ENCODE measurements at places on chromosomes 12 and 14.

DNA sequence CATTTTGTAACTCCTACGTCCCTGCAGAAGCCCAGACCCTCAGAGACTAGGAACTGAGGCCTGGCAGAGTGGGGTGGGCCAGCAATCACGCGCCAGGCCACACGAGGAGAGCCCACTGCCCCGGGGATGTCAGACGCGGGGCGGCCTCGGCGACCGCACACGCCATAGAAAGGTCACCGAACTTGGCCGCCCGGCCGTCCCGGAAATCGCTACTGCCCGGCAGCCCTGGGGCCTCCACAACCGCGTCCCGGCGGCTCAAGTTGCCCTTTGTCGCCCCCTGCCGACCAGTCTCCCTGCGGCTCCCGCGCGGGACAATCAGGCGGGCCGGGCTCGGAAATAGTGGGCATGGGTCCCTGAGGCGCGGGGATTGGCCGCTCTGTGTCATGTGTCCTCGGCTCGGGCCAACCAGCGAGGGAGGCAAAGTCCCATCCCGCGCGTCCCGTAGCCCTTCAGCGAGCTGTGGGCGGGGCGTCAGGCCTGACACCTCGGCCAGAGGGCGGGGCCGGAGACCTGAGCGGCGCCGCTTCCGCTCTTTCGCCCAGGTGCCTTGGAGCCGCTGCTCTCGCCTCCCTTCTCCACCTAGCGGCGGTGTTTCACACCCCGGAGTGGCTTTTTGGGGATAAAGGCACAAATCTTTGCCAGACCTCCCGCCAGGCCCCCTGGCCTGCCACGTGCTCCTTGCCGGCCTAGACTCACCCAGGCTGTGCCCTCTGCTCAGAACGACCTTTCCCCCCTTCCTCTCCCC is 33.4 kb upstream of the DEGS2 start:
- DNase-seq: peak; percentile 99

DNA sequence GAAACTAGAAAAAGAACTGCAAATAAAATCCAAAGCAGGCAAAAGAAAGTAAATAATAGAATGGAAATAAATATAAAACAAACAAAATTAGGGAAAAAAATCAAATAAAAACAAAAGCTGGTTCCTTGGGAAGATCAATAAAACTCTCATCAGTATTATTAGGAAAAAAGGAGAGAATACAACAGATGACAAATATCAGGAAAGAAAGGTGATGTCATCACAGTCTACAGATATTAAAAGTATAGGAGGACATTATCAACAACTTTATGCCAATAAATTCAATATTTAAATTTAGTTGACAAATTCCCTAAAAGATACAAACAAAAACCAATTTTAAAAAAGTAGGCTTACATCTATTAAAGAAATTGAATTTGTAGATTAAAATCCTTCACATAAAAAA is 107.4 kb upstream of the FOXN3 start:
- no peak for DNase-seq

DNA sequence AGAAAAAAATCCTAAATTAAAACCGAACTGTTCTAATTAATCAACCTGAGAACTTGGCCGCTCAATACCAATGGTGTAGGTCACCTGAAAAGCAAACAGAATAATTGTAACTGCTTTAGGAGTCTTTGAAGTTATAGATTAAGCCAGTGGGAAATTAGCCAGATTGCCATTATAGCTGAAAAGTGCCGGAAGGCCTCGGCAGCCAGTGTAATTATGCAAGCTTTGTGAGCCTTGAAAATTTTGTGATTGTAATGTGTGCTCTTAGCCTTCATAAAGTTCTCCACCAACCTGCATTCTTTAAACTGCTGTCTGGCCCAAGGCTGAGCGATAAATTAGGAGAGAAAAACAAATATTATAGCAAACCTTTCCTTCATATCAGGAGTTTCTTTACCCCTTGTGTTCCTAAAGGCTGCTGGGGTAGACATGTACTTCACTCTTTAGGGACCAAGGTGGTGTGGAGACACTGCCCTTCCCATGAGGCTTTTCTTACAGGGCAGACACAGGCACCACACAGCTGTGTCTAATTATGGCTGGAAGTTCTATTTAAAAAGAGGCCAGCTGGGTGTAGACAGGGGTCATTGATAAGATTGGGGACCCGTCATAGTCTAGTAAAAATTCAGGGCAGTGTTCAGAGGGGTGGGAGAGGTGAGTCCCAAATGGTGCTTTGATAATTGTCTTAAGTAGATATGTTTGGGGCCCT is 991.2 kb downstream of the FLRT2 start:
- no peak for DNase-seq

DNA sequence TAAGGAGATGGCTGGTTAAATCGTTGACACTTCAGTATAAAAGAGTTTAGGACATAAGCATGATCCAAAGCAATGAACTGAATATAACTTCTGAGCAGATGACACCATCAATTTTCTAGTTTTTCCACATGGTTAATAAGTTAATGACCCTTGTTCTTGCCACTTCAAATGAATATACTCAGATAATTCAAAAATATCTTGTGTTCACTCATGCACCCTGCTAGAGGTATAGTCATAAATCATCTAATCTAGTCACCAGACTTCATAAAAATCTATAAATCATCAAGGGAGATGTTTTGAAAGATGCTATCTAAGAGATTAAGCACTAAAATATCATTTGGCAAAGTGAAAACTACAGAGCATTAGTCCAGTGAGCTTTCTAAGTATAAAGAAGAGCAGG is 131.9 kb downstream of the MDGA2 start:
- DNase-seq: no peak

DNA sequence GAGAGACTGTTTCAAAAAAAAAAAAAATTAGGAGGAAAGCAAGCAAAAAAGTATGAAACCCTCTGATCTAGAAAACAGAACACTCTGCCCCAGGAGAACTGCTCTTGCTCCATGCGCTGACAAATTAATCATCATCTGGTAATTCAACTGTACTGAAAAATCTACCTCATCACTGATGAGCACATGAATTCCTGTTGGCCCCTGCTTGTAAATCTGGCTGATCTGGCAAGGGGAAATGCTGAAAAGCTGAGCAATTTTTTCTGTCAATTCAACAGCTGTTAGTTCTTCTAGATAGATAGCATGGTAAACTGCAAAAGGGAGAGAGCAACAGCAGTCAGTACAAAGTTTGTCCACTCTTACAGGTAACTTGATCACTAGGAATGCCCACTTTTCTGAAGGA is 15.2 kb upstream of the CSRNP2 start:
- DNase-seq: no peak

GRCh38 chr12:26732005-26732908 is 100.7 kb downstream of the ITPR2 start:
- no peak for DNase-seq

DNA sequence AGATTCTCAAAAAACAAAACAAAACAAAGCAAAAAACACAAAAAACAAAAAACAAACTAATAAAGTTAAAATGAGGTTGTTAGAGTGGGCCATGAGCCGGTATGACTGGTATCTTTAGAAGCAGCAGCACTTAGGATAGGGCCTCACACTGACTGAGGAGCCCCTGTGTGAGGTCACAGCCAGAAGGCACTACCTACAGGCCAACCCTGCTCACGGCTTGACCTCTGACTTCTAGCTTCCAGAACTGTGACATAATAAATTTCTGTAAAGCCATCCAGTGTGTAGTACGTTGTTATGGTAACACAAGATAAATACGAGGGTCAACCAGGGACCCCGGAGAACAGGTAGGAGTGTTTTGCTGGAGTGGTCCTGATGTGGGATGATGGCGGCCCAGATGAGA is 629.6 kb downstream of the VRK1 start:
- DNase-seq: no peak

- DNase-seq: no peak
These were observed 178.5 kb upstream of the ATF7IP start for GRCh38 chr12:14187002-14187401.

GRCh38 chr12:122732611-122733010 is 2.0 kb upstream of the HCAR1 start:
- no peak for DNase-seq

DNA sequence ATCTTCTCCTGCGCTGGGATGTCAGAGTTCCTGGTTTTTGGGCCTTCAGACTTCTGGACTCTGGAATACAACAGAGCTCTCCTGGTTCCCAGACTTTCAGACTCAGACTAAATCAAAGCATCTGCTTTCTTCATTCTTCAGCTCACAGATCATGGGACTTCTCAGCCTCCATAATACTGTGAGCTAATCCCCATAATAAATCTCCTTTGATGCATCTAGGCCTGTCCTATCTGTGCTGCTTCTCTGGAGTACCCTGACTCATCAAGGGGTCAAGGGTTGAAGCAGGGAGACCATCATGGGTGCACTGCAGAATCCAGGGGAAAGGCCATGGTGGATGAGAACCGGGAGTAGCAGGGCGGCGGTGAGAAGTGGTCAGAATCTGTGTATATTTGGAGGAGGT is 1094.1 kb upstream of the TMEM132C start:
- peak; percentile 57 for DNase-seq

- DNase-seq: peak; percentile 88
These were observed 441.2 kb downstream of the BTG1 start for GRCh38 chr12:91704446-91704845.

DNA sequence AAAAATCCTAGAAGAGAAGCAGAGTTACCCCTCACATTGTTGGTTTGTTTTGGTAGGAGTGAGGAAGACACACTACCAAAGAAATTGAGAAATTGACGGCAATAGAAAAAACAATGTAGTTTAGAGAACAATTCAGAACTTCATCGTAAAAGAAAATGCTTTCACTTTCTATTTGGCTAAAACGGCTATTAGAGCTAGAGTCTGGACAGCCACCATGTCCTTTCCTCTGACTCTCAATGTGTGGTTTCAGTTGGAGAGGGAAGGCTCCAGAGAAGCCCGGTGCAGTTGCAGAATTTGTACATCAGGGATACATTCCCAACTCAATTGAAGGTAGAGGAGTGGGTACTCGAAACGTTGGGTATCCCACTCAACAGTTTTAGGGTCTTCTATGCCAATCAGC is 535.3 kb downstream of the GALC start:
- DNase-seq: no peak

DNA sequence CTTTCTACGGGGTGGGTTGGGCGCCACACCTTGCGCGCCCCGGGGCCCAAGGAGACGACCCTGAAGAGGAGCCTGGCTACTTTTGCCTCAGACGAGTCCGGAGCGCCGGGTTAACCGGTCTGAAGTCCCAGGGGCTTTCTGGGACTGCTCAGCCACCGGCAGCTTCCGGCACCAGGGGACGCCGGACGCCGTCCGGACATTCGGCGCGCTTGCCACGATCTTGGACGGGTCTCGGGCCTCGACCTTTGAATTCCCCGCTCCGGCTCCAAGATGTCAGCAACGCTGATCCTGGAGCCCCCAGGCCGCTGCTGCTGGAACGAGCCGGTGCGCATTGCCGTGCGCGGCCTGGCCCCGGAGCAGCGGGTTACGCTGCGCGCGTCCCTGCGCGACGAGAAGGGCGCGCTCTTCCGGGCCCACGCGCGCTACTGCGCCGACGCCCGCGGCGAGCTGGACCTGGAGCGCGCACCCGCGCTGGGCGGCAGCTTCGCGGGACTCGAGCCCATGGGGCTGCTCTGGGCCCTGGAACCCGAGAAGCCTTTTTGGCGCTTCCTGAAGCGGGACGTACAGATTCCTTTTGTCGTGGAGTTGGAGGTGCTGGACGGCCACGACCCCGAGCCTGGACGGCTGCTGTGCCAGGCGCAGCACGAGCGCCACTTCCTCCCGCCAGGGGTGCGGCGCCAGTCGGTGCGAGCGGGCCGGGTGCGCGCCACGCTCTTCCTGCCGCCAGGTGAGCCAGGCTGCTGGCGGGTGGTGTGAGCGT is at the start of gene ACOT4:
TSS of gene ACOT4 (plus strand) at position 184 of the 760 bp plus-strand sequence. CDS start at position 271, 87 bp downstream.
- DNase-seq: no peak

DNA sequence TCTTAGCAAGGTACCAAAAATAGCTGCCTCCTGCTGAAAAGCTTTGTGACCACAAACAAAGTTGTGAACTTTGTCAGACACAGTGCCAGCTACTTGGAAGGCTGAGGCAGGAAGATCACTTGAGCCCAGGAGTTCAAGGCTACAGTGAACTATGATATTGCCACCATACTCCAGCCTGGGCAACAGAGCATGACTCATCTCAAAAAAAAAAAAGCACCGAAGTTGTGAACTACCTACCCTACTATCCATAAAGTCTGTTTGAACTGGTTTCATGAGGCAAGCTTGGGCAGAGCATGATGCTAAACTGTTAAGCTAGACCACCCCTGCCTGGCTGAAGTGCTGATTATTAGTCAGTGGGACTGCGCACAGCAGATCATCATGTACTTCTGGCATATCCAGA is 75.5 kb downstream of the RAD52 start:
- DNase-seq: no peak

DNA sequence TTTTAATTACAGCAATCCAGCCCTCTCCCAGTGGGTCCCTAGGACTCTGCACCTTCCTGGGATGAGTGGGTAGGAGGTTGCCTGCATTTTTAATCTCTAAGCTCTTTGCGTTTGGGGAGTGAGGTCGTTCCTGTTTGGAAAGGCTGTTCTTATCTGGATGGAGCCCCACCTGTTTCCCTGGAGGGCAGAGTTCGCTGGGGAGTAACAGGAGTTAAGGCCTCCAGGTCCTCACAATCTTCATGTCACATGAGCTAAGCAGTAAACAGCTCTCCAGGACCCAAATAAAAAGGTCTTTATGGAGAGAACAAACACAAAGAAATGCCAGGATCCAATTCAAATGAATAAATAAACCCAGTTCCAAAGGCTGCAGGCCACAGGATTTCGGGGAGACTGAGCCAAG is 56.0 kb upstream of the RFLNA start:
- DNase-seq: peak; percentile 52

- DNase-seq: no peak
These were observed 44.2 kb downstream of the CCDC91 start for GRCh38 chr12:28234444-28234843.

GRCh38 chr12:93484315-93484981 is 17.1 kb downstream of the MRPL42 start:
- DNase-seq: no peak

DNA sequence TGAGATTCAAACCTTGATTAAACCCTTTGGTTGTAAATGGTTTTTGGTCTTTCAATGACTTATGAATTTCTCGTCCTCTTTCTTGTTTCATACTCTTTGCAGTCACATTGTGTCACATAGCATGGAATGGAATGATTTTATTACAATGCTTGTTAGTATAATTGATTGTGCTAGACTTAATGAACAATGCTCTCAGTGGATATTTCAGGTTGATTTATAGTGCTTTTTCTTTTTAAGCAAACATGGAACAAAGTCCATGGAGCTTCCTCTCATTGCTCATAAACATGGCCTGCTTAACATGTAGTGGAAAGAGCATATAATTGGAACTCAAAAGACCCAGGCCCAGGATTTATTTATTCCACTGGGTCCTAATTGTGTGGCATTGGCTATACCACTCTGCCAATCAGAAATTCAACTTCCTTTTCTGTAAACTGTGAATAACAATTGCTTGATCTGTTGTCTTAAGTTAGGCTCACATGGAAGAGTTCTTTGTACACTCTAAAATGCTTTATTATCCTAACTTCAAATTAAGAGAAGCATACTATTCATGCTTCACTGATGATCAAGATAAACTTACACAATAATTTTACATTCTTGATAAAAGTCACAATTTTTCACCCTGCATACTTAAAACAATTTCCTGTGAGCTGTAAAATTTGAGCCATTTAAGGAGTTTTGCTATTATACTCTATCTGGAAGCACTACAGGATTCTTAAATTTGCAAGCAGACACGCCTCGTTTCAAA is 370.5 kb upstream of the PDE3A start:
- DNase-seq: no peak

- DNase-seq: peak; percentile 78
These were observed 409.5 kb downstream of the SLC6A15 start for GRCh38 chr12:84502907-84503787.

- peak; percentile 23 for DNase-seq
These were observed 6.0 kb upstream of the HRK start for GRCh38 chr12:116887244-116887643.

Data from NCI-H82 (cell line).